ENCODE measurements at places on chromosomes 13 and 19.

DNA sequence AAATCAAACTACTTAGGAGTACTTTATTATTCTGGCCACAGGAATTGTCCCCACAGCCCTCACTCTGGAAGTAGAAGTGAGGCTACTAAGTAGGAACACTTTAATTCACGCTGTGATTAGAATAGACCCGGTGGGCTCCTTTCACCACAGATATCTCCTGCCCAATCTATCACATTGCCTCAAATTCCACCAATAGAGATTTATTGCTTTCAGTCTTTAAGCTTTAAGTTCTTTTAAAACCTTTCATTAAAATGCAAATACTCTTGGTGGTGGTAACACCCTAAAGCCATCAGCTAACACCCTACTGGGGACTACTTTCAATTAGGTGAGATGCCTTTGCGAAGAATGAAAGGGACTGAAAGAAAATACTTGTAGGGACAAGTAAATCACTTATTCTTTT lies 181.9 kb downstream of the DACH1 start:
- DNase-seq: no peak

DNA sequence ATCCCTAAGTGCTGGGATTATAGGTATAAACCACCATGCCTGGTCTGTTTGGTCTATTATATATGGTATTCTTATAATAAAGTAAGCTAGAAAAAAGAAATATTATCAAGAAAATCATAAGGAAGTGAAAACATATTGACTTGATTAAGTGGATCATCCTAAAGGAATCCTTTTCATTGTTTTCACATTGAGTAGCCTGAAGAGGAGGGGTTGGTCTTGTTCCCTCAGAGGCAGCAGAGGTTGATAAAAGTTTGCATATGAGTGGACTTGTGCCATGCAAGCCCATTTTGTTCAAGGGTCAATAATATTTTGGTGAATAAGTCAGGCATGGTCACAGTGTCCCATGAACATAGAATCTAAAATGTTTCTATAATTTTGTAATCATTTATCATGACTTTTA lies 52.7 kb downstream of the ZNF627 start:
- no peak for DNase-seq

DNA sequence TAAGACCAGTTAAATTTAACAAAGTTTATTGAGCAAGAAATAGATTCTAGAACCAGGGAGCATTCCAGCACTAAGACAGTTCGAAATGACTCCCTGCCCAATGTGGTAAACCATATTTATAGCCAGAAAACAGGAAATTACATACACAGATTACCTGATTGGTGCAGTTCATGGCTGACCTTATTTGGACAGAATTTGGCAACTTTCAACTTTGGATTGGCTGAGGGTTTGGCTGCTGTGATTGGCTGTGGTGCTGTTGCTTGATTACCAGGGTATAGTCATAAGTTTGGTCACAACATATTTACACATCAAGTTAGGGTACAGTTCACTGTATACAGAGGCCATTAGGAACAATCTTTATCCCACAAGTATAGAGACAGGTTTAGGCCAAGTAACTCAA lies 984.8 kb upstream of the MIR17HG start:
- no peak for DNase-seq

DNA sequence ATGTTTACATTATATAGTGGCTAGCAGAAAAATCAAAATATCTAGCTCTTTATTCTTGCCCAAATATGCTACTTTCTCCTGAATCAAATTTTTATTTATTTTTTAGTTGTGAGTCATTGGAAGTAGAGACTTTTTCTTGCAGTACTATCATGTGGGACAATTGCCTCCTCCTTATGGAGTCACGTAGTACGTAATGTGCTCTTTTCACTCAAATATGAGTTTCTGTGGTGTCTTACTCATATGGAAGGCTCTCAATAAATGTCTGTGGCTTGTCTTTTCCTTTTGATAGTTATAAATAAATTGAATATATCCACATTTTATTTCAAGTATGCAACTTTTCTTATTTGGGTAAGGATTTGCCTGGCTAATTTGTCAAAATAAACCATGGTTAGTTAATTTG lies 1411.0 kb upstream of the SLC10A2 start:
- DNase-seq: no peak

DNA sequence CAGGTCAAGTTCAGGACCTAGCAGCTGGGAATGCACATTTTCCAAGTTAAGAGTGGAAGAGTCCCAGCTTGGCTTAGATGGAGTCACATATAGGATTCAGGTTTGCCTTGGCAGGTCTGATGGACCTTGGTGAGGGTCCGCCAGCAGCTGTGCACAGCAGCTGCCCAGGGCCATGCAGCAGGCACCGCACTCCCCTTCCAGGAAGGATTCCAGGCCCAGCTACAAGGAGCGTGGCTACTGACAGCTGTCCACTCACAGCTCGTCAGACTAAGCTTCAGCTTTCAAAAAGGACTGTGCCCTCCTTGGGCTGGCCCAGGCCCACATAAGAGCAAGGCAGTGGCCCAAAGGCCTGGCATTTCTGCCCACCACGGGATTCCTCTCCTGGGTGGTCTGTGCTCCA lies 68.4 kb downstream of the ALOX5AP start:
- DNase-seq: no peak

GRCh38 chr19:1140272-1141027 lies 33.6 kb downstream of the SBNO2 start:
- no peak for DNase-seq

GRCh38 chr19:27906081-27906480 lies 1306.9 kb downstream of the UQCRFS1 start:
- no peak for DNase-seq

DNA sequence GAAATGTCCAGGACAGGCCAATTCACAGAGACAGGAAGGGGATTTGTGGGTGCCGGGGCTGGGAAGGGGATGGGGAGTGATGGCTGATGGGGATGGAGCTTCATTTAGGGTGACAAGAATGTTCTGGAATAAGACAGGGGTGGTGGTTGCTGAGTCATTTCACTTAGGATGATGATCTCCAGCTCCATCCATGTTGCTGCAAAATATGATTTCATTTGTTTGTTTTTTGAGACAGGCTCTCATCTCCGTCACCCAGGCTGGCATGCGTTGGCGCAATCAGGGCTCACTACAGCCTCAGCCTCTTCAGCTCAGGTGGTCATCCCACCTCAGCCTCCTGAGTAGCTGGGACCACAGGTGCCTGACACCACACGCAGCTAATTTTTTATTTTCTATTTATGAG lies 3.1 kb upstream of the JSRP1 start:
- no peak for DNase-seq

DNA sequence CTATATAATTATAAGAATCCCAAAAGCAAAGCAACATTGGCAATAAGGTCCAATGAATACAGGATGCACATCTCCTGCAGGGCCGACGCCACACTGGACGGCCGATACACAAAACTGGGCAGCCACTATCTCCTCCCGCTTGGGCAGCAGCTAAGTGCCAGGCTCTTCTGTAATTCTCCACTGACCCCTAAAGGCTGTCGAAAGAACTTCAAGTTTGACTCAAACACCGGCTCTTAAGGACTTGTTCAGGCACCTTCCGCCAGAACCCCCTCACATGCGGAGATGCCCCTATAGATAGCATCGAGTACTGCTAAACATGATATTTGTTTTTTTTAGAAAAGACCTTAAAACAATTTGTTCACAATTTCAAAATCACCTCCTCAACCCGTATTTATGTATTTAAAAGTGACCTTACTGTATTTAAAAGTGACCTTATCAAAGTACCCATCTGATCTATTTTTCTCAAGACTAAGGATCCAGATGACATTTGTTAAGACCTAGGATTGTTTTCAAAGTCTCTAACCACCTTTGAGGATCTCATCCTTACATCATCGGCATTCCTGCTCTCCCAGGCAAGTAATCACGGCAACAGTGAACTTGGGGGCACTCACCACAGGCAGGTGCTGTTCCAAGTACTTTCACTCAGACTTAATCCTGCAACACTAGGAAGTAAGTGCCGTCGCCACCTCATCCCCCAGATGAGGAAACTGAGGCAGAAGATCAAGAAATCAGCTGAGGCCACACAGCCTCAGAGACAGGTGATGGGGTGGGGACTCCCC lies 77.8 kb downstream of the TUBGCP3 start:
- peak; percentile 38 for DNase-seq

- no peak for DNase-seq
Measured at GRCh38 chr19:45999653-46000121, 4.4 kb downstream of the CCDC61 start.

Measured in right renal pelvis (tissue), 4 donors.